ENCODE measurements at places on chromosomes 1 and 21. TPM values are rescaled to one million over a fixed set of nuclear protein-coding genes. Genes with fewer than 3 reads are reported as not detected.

The PPIAL4G gene
- 2.2 TPM for total RNA-seq

The NBL1 gene
- 23.5 TPM for total RNA-seq

The FCAMR gene
- total RNA-seq = not detected

The LENEP gene
- 2.5 TPM for total RNA-seq

The PGM1 gene
- total RNA-seq = 17.8 TPM

The GPA33 gene
- not detected for total RNA-seq

The SPATA46 gene
- not detected for total RNA-seq

The OR2T11 gene
- total RNA-seq = not detected

The RAB7B gene
- 0.31 TPM for total RNA-seq

The FCRL2 gene
- total RNA-seq = not detected

The RORC gene
- total RNA-seq = not detected

The MNDA gene
- total RNA-seq = 1.3 TPM

The MPZ gene
- 2.2 TPM for total RNA-seq

The GJB4 gene
- total RNA-seq = not detected

The OLIG2 gene
- 18.2 TPM for total RNA-seq

The GPR25 gene
- not detected for total RNA-seq

The HCRTR1 gene
- 3.8 TPM for total RNA-seq
